Endodermal cell (in vitro differentiated cells): ENCODE measurements at places on chromosomes 16 and 17. TPM values are rescaled to one million over a fixed set of nuclear protein-coding genes. Genes with fewer than 3 reads are reported as not detected.

GDPD3 gene
- total RNA-seq: 2.2 to 2.7 TPM (median 2.7 TPM) in 3 replicates

WNT9B gene
- 0.27 and 0.33 TPM in 2 replicates for total RNA-seq

LRRC46 gene
- total RNA-seq: 0.75 to 1.2 TPM (median 0.82 TPM) in 3 replicates

PITPNM3 gene
- 1.5 to 3.6 TPM (median 2.7 TPM) in 3 replicates for total RNA-seq

DNA sequence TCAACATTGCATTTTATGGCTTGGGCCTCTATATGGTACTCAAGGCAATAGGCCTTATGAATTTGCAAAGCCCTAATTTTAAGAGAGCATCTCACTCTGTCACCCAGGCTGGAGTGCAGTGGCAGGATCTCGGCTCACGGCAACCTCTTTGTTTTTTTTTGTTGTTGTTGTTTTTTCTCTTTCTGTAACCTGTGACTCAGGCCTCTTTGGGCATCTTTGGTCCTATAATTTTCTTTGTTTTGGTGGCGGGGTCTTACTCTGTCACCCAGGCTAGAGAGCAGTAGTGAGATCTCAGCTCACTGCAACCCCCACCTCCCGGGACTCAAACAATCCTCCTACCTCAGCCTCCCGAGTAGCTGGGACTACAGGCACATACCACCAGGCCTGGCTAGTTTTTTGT is 21.8 kb upstream of the HERPUD1 start:
- no peak for DNase-seq

GRCh38 chr16:19437280-19437679 is 19.6 kb downstream of the TMC5 start:
- no peak for DNase-seq

- DNase-seq: no peak
Observed at GRCh38 chr16:54174750-54175149, 111.8 kb downstream of the IRX3 start.
